Islet precursor cell (in vitro differentiated cells): ENCODE measurements at places on chromosomes 2 and 18.

GRCh38 chr2:152298754-152299153, 36.2 kb upstream of the FMNL2 start:
- no peak for DNase-seq

DNA sequence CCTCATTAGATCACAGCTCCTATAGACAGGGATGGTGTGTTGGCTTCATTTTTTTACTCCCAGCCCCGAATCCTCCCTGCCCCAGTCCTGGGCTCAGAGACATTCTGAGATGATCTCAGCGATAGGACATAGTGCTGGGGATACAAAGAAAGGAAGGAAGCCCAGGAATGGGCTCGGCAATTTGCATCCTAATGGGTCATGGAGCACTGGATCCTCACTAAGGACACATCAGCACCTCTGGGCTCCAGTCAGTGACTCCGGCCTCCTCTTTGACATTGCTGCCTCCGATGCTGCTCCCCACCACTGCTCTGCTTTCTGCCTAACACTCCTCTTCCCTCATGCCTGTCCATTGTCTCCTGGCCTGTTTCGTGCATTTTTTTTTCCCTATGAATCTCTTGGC, 489.1 kb downstream of the STK39 start:
- DNase-seq: no peak

GRCh38 chr18:64017870-64018269, 48.0 kb downstream of the SERPINB8 start:
- DNase-seq: no peak

- no peak for DNase-seq
Observed at GRCh38 chr2:238031751-238032150, 29.1 kb upstream of the SCLY start.

GRCh38 chr18:13262839-13263691, 44.5 kb downstream of the LDLRAD4 start:
- peak; percentile 6 for DNase-seq

DNA sequence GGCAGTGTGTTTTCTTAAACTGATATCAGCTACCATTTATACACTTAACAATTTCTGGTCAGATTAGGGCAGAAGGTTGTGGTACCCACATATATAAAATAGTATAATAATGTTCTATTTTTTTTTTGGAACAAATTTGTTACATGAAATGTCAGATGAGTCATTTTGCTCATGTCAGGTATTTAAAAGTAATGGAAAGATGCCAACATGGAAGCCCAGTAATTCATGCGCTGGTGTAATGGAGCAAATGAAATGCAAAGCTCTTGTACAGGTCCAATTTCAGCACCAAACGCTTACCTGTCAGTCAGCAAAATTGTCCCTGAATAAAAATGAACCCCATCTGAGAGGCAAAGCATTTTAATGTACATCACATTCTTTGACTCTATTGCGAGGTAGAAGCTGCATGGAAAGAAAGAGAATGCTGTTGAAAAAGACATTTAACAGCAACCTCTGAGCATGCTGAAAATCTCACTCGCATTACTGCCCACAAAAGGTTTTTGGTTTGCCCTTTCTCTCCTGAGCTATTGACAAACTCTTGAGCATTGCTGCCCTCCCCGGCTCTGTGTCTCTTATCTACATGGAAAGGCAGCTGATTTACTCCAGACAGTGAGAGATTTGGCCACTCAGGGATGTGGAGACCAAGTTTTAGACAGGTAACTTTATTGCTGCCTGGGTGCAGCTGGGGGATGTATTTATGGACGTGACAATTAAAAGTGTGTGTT, 217.5 kb downstream of the CAMKMT start:
- no peak for DNase-seq

- no peak for DNase-seq
Observed at GRCh38 chr18:26746826-26747475, 118.6 kb downstream of the AQP4 start.

- DNase-seq: no peak
Observed at GRCh38 chr2:193868833-193869232, 1674.1 kb upstream of the TMEFF2 start.

DNA sequence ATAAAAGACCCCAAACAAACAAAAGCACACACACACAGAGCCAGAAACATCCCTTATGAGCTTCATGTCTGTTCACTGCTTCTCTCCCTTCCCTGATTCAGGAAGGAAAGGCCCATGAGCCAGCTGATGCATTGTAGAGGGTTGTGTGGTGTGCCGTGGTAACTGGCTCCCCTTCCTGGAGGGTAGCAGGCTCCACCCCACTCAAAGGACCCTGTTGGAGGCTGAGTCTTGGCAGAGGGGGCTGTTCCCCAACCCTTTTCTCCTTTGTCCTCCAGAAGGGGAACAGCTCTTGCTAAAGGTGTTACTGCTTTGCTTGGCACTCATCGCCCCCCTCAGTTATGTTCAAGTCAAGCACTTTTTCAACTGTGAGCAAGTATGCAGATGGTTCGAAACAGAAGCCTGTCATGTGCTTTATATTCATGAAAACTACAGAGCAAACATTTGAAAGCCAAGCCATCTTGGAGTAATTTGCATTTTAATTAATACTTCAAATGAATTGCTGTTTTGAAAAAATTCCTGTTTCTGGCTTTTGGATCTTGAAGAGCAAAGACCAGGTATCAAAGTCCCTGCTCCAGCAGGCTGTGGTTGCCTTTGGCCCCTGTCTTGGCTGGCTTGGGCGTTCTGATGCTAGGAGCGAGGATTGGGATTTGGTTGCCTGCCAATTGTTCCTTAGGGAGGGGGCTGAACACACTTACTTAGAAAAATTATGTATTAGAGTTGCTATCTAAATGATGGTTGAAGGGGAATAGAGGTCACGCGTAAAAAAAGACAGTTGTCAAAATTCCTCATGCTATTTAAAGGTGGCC, 267.8 kb downstream of the TSN start:
- no peak for DNase-seq

DNA sequence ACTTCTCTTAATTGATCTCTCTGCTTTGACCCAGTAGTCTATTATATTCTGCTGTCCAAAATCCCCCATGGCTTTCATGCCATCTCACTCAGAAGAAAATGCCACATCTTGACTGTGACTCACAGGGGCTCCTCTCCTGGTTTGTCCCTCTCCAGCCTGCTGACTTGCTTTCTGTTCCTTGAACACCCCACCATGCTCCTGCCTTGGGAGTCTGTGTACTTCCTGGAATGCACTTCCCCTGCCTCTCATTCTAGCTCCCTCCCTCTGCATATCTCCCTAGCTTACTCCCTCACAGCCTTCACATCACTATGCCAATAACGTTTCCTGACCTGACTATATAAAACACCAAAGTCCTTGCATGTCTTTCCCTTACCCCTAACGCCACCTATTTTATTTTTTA, 167.2 kb downstream of the TRIB2 start:
- peak; percentile 58 for DNase-seq

GRCh38 chr18:56615738-56616520, 22.5 kb downstream of the TXNL1 start:
- no peak for DNase-seq

GRCh38 chr2:118232796-118233195, 144.5 kb downstream of the INSIG2 start:
- peak; percentile 29 for DNase-seq

GRCh38 chr2:238494573-238494961, 67.8 kb downstream of the ASB1 start:
- no peak for DNase-seq

- peak; percentile 20 for DNase-seq
Observed at GRCh38 chr2:11667194-11667593, 2.8 kb downstream of the NTSR2 start.

GRCh38 chr2:174771631-174772471, 7.6 kb upstream of the CHRNA1 start:
- DNase-seq: peak; percentile 91

GRCh38 chr2:42385225-42385624, 24.2 kb upstream of the COX7A2L start:
- peak; percentile 71 for DNase-seq

- no peak for DNase-seq
Observed at GRCh38 chr2:134952608-134953007, 34.0 kb downstream of the CCNT2 start.

- DNase-seq: peak; percentile 99
Observed at GRCh38 chr2:47069628-47070154, 85.4 kb downstream of the STPG4 start.

GRCh38 chr18:3748086-3748485, 298.1 kb downstream of the TGIF1 start:
- DNase-seq: no peak

DNA sequence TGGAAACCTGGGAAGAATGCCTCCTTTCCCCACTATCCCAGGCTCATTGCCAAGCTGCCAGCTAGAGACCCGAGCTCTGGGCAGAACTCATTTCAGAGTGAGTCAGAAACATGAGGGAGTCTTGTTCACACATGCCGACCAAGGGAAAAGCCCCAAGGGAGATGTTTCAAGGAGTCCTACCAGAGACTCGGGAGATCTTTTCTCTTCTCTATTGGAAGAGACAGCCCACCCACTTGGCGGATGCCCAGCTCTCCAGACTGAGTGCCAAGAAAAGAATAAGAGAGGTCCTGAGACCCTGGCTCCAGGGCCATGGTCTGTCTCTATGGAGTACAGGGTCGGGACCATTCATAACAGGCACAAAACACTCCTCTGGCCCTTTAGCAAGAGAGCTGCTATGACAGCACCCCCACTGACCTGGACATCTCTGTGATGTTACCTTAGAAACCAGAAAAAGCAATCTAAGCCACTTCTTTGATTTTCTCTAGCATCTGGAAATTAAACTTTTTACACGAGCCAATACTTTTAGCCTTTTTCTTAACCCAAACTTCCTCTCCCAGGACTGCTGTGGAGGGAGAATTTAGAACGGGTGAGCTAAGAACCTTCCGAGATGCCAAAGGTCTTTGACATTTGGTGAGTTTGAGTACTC, 18.5 kb upstream of the IGFBP5 start:
- DNase-seq: no peak

GRCh38 chr2:146537477-146537876, 1307.4 kb upstream of the ACVR2A start:
- DNase-seq: no peak

- DNase-seq: peak; percentile 60
Observed at GRCh38 chr2:155266583-155266982, 568.1 kb downstream of the KCNJ3 start.

- peak; percentile 71 for DNase-seq
Observed at GRCh38 chr18:50405582-50406271, 30.9 kb downstream of the SKA1 start.

GRCh38 chr2:17095340-17095739, 422.9 kb downstream of the RAD51AP2 start:
- DNase-seq: no peak

- DNase-seq: no peak
Observed at GRCh38 chr18:53817976-53818950, 406.2 kb downstream of the MBD2 start.

DNA sequence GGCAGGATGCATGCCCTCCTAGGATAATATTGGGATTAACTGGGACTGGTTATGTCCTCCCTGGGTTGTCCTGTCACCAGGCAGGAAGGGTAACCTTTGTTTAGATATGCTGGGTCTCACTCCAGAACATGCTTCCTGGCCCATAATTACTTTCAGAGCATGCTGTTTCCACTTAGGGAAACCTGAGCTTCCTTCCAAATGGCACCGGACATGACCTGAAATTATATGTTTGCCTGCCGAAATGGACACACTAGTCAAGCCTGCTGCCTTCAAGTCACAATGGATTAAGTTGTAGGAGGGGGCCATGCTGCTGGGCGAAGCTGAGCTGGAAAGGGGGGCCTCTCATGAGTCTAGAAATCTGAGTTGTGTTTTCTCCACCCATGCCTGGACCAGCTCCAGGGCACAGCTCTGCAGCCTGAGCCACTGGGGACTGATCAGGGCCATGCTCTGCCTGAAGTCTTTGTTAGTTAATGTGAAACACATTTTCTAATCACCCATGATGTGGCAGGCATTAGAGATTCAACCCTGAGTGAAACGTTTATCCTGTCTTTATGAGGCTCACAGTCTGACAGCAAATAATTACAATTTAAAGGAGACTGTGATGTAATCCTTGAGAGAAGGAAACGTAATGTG, 273.3 kb downstream of the TNS1 start:
- DNase-seq: no peak

DNA sequence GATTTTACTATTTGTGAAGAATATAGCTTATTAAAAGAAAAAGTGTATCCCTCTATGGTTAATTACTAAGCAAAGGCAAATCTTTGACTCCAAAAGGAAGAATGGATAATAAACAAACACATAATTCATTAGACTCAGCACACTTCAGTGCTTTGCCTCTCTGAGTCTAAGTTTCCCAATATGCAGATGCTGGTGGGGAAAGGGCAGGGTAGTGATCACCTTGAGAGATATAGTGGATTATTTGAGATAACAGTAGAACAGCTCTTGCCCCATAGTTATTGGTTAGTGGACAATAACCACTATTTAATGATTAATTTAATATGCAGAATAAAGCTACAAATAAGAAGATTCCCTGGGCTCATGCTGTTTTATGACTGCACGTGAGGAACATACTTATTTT, 98.2 kb upstream of the SLC8A1 start:
- no peak for DNase-seq

DNA sequence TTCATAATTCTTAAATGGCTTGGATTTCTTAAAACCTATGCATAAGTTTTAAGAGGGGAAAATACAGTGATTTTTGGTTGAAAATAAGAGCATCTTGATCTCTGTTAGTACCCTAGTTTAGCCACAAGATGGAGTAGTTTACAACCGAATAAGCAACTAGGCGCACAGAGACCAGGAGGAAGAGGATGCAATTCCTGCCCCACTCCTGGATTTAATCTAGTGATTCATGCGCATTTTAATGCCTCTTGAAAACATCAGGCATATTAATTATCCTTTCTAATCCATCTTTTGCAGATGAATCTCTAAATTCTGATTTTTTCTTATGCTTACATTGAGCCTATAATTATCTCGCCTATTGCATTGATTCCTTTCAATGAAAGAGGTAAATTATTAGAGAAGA, 76.7 kb downstream of the MRPS9 start:
- DNase-seq: no peak

GRCh38 chr2:30759481-30759880, 47.8 kb downstream of the CAPN13 start:
- DNase-seq: no peak

DNA sequence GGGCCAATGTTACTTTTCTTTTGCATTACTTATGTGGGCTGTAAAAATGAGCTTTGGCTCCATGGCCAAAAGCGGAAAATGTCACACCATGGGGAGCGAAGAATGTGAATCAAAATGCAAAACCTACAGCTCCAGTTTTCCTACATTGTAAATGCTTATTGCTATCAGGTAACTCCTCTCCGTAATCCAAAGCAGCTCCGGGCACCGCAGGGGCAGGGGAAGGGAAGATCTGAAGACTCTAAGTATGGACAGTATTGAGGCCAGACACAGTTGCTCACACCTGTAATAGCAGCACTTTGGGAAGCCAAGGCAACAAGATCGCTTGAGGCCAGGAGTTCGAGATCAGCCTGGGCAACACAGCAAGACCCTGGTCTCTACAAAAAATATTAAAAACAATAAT, 7.1 kb upstream of the AGFG1 start:
- no peak for DNase-seq

- no peak for DNase-seq
Observed at GRCh38 chr18:36214811-36215210, 27.5 kb downstream of the MOCOS start.
